ENCODE measurements at places on chromosomes 4 and X.

DNA sequence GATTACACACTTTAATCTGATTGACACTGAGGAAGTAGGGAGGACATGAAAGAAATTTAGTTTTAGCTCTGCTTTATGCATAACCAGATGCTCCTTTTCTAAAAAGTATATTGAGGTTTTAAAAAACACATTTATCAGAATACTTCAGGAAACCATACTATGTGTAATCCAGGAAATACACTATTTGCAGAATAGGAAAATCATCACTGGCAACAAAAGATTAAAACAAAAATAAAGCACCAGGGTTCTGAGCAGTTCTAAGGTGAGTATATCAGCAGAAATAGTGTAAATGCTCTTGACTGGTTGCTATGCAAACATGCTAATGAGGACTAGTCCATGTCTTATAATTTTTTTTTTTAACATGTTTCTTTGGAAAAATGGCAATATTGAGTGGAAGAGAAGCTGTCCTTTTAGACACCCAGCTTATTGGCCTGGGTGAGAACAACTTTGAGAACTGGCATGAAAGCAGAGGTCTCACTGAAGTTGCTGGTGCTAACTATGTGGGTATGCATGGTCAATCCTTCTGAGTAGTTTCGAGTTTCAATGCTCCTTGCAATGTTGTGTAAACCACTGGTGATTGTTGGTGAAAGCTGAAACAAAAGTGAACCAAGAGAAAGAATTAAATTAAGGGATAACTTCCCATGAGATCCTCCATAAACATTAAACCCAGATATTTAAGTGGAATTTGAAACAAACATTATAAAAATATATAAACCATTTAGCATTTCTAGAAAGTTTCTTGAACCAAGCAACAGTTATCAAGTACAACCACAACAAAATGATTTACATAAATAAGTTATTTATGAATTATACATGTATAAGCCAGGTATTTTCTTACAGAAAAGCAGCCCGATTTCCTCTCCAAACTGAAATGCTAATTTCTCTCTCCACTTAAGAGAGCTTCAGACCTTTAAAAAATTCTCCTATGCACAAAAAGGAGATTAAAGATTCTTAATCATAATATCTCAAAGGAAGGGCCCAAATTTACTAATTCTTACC, 20.4 kb upstream of the SCD5 start:
- no peak for DNase-seq

DNA sequence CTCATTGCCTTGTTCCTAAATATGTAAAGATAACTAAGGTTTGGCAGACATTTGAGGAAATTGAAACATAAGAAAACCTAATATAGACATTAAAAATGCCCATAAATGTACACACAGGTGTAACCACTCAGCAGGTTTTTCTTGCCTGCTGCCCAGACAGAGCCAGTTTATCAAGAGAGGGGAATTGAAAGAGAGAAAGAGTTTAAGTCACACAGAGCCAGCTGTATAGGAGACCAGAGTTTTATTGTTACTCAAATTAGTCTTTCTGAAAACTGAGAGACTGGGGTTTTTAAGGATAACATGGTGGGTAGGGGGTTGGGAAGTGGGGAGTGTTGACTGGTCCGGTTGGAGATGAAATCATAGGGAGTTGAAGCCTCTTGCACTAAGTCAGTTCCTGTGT, 119.0 kb downstream of the CFAP299 start:
- DNase-seq, result no peak

DNA sequence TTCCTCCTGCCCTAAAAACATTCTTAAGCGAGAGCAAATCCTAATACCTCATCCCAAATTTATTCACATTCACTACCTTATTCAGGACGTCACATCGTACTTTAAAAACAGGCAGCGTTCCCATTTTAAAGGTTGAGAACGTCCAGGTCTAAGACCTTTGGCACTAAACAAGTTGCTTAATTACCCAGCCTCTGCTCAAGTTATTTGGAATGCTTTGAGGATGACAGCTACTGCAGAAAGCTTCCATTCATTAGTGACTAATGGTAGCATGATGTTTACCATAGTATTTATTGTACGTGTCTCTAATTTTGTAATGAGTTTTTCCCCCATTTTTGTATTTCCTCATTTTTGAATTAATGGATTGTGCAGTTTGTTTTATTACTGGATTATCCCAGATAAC, 1.5 kb downstream of the USP38 start:
- DNase-seq, result no peak

DNA sequence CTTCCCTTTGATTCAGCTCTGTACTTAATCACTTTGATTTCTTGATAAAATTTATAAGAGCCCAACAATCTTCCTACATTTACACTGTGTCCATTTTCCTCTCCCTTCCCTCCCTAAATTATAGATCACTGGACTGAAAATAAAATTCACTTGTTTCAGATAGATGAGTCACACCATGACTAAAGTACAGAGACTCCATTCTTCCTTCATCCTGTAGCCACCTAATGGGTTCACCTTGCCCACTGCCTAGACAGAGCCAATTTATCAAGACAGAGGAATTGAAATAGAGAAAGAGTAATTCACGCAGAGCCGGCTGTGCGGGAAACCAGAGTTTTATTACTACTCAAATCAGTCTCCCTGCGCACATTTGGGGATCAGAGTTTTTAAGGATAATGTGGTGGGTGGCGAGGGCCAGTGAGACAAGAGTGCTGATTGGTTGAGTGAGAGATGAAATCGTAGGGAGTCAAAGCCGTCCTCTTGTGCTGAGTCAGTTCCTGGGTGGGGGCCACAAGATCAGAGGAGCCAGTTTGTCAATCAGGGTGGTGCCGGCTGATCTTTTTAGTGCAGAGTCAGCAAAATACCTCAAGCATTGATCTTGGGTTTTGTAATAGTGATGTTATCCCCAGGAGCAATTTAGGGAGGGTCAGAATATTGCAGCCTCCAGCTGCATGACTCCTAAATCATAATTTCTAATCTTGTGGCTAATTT, 71.3 kb upstream of the MED14 start:
- no peak for DNase-seq

GRCh38 chrX:124634363-124634762, 288.0 kb downstream of the SH2D1A start:
- DNase-seq, result no peak

DNA sequence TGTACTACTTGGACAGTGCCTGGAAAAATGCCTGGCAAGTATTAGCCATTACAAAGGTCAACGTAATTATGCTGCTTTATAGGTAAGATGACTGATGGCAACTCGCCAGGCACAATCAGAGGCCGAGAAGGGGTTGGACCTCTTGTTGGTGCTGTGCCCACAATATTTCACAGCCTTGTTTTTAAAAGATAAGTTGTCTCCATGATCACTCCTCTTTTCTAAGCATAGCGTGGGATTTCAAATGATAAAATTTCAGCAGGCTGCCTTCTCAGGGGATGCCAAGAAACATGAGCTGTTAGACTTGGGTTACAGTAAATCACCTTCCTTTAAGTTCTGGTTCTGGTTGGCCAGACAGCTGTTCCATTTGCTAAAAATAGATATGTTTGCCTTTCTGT, 26.9 kb downstream of the HOPX start:
- DNase-seq, result no peak

DNA sequence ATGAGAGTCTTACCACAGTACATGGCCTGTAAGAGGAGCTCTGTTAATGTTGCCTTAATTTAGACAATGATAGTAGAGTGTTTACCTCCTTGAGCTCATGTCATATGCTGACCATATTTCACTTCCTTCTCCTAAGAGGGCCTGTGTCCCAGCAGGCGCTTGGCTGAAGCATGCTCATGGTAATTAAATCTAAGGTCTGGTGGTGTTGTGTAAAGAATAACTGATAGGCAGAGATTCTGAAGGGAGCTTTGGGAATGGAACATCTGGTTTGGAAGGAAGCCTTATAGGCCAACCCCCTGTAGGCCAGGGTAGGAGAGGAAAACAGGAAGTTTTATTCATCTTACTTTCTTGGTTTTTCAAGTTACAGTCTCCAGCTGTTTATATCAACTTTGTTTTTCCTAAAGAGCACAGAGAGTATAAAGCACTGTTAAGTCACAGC, 300.2 kb downstream of the USP46 start:
- DNase-seq, result no peak

- DNase-seq, result no peak
Measured at GRCh38 chrX:53049127-53049517, 533 bp downstream of the GPR173 start.

DNA sequence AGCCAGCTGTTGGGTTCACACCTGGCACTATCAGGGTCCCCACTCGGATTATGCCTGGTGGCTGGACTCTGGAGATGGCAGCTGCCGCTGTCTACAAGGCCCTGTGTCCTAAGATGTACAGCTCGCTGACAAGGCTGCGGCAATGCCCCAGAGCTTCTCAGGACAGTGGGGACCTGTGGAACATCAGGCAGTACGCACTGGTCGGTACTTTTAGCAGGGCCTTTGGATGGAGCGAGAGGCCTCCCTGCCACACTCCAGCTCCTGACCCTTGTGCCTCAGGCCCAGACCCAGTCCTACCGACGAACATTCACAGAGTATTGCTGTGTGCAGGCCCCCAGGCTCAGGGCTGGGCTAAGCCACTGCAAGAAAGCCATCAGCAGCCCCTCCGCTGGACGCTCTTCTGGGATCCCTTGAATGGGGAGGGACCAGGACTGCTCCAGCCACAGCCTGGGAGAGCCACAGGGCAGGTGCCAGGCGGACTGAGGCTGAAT, 45.7 kb upstream of the HMX1 start:
- no peak for DNase-seq

DNA sequence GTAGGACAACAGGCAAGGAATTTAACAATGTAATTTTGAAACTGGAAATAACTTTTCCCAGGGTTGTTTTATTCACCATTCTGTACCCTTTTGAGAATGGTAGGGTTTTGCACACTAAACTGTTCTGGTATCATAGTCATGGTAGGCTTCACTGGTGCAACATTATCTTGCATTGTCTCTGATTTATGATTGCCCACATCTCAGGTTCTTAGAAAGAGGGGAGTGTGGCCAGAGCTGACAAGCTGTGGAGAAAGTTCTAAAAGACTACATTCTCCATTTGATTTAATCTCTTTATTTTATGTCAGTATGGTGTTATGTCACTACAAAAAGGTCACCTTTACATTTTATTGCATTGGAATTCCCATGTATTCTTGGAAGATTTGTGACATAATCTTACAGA, 447.3 kb downstream of the GRIA2 start:
- no peak for DNase-seq

DNA sequence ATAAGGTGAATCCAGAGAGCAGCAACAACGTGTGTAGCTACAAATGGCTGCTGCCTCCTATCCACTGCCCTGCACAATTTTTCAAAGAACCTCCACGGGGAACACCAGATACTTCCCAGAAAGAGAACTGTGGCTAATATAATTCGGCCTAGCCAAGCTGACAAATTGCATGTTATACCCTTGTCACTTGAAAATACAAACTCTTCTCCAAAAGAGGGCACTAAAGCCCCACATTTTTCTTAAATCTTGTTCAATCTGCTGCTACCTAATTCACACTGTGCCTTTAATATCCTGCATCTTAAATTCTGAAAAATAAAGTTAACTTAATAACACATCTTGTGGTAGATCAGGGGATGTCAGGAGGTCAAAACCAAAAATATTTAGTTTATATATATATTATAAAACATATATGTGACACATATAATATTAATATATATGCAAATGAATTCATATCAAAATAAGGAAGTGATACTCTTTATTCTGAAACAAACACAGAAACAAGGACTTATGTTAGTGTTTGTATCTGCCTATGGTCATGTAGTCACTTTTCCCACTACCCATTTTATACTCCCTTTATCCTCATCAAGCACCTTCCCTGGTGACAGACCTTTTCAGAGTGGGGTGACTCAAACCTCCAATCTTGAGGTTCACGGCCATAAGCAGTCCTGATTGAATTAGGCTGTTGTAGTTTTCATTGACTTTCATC, 24.1 kb downstream of the CT45A1 start:
- DNase-seq, result no peak

DNA sequence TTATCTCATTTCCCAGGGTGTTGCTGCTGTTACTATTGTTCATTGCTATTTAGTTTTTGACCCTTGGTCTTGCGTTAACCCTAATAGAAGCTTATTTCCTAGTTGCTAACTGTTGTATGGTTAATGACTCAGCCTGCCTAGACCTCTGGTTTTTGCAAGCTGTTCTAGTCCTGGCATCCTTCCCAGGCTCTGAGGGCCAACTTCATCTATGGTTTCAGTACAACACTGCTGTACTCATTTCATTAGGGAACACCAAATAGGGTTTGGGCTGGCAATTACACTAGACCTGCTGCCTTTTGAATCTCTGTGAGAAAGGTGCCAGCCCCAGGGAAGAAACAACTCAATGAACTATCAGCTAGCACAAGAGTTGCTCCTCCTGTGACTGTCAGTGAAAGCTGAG, 59.6 kb downstream of the DCX start:
- DNase-seq, result no peak

DNA sequence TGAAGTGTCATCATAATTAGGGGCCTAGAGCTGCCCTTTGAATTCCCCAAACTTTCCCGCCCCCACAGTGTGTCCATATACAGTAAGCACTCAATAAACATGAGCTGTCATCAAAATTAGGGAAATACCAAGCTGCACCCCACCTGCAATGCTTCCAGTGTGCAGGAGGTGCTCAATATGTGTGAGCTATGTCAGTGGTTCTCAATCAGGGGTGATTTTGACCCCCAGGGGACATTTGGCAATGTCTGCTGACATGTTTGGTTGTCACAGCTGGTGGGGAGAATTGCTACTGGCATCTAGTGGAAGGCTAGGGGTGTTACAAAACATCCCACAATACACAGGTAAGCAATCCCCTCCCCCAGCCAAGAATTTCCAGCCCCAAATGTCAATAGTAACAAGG, 748 bp downstream of the CFP start:
- no peak for DNase-seq

DNA sequence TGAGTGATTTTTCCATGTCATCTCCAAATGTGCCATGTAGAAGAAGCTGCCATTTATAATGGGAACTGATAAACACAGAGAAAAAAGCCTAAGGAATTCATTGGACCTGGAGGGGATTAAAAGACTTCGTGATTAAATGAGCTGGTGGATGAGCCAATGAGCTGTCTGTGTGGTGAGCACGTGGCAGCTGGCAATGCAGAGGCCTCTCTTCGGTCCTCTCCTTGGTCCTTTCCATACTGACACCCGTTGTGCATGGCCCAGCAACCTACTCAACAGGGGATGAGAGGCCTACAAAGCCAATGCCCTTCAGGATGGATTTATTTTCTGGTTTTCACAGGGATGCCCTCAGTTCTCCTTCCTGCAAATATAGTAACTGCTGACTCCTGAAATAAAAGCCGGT, 87.7 kb upstream of the STS start:
- DNase-seq, result no peak

GRCh38 chrX:118976599-118977340, 2.4 kb downstream of the LONRF3 start:
- no peak for DNase-seq

All from stimulated activated CD8-positive, alpha-beta memory T cell treated with anti-CD3 and anti-CD28 coated beads, Interleukin-4, amount 100 ng/mL, for 1 hour (primary cell).